ENCODE measurements at places on chromosomes 3 and 15.
A peak's percentile ranks its signal among the peaks of the same experiment; 100 is the strongest.

DNA sequence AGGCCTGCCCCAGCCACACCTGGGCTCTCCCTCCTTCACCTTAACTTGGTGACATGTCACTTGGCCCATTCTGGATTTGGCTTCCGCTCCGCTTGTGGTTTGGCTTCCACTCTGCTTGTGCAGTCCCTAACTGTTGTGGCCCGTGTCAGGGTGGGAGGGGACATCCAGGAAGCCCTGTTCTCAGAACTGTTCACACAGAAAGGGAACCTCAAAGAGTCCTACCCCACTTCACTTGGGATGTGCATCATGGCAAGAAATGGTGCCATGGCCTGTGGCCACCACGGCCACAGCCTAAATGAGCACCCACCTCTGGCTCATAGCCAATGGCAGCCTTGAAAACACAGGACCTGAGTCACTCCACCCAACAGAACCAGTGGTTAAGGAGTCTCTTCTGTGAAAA is 63.4 kb downstream of the CYP19A1 start:
- no peak for DNase-seq

DNA sequence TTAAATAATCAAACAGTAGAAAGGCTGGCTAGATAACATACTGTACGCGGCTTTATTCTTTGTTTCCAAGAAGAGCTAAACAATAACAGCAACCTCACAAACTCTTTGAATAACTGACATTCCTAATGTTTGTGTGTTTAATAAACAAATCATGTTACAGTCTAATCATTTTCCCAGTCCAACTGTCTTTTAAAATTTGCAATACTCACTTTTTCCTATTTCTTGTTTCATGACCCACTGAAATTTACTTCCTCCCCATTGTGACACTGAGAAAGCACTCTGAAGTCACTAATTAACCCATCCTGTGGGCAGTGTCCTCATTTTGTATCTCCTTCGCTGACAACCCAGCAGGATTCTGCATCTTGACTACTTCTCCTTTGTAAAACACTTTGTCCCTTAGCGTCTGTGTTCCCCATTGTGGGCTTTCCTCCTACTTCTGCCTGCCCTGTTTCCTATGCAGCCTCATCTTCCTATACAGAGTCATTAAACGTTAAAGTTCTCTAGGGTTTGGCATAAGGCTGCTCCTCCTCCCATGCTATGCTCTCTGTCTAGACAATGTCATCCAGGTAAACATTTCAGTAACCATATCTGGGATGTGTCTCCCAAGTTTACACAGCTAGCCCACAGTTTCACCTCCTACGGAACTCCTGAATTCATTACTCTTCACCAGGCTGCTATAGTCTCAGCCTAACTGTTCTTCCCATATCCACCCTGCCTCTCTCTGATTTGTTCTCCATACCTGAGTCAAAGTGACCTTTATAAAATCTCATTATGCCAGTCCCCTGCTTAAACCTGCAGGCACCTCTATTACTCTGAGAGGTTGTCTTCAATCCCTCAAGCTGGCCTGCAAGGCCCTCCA is 148.9 kb downstream of the GREM1 start:
- DNase-seq, result no peak

- no peak for DNase-seq
These were observed 280.0 kb upstream of the TRIM42 start for GRCh38 chr3:140397847-140398246.

- DNase-seq, result no peak
These were observed 213.0 kb downstream of the PTPRG start for GRCh38 chr3:61774279-61774890.

- no peak for DNase-seq
These were observed 242.1 kb upstream of the C2CD4B start for GRCh38 chr15:62407216-62407615.

GRCh38 chr15:85404918-85405866 is 24.8 kb downstream of the AKAP13 start:
- no peak for DNase-seq

- peak; percentile 95 for DNase-seq
These were observed 29.7 kb downstream of the ALG1L2 start for GRCh38 chr3:130111185-130111864.

DNA sequence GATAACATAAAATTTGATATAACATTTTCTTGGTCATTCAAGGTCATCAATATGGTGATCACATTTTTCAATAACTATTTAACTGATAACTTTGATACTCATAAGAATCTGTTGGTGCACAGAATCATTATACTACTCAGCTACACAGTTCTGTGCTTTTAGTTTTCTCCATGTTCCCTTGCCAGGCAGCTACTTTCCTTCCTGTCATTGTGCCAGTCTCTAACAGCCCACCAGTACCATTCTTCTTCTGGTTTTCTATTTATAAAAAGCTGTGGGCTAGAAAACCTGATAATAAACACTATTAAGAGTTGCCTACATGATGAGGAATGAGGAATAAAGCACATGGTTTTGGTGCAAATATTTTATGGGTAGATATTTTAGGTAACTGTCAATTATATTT is 77.6 kb downstream of the C3orf80 start:
- no peak for DNase-seq

GRCh38 chr3:16370872-16371740 is 106.1 kb downstream of the OXNAD1 start:
- DNase-seq, result no peak

DNA sequence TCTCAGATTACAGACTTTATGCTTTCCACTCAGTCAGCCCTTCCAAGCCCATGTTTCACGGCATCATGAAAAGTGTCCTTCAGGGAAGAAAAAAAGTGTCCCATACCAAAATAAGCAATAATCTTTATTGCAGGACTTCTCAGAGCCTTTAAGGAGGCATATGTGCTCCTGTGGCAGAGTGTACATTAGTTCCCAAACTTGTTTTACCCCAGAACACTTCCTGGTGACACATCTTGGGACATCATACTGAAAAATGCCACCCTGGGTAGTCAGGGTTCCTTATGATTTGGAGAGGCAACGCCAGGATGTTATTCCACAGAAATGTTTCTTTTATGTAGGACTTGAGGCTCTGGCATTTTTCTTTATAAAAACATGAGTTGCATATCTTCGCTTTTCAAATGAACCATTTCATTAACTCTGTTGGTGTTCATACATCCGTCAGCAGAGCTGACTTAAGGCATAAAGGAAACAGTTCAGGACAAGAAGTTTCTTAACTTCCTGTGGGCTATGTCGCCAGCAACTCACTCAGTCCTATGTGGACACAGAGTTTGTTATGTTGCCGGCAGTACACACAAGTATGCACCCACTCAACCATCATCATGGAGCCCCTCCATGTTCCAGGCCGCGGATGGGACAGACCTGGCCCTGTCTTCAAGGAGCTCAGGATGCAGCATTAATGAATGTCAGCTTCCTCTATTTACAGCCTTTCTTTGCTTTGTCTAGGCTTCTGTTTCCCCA is 63.8 kb downstream of the CASR start:
- DNase-seq, result no peak

DNA sequence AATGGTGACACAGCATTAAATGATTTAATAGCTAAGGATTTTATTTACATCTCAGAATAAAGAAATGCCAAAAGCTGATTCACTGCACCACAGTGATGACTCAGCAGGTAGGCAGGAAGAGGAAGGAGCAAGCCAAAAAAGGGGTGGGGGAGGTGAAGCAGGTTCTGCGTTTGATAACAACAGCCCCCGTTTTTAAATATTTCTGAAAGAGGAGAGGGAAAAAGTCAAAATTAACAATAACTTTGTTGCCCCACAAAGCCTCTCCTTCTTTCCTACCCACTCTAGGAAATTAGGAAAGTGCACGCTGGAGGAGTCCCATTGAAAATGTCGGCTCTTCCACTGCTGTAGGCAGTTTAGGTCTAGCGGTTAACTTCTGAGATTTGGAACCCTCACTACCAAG is 9.9 kb upstream of the CCDC54 start:
- peak; percentile 72 for DNase-seq

- no peak for DNase-seq
These were observed 1.5 kb downstream of the ZIC1 start for GRCh38 chr3:147410526-147411237.

- DNase-seq, result no peak
These were observed 41.4 kb downstream of the ULK4 start for GRCh38 chr3:41920406-41920965.

GRCh38 chr15:89116404-89116803 is 28.1 kb downstream of the ABHD2 start:
- DNase-seq, result no peak

DNA sequence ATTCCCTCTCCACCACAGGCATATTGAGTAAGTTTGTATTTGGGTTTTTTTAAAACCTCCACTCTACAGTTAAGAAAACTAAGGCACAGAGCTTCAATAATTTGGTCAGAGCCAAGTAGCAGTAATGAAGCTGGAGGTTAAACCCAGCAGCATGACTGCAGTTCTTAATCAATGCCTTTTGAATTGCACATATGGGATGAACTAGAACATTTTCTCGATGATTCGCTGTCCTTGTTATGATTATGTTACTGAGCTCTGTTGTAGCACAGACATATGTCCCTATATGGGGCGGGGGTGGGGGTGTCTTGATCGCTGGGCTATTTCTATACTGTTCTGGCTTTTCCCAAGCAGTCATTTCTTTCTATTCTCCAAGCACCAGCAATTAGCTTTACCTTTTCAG is 1.6 kb upstream of the CCR5 start:
- DNase-seq, result no peak

- DNase-seq, result no peak
These were observed 40.2 kb downstream of the DOCK3 start for GRCh38 chr3:50714946-50715345.

DNA sequence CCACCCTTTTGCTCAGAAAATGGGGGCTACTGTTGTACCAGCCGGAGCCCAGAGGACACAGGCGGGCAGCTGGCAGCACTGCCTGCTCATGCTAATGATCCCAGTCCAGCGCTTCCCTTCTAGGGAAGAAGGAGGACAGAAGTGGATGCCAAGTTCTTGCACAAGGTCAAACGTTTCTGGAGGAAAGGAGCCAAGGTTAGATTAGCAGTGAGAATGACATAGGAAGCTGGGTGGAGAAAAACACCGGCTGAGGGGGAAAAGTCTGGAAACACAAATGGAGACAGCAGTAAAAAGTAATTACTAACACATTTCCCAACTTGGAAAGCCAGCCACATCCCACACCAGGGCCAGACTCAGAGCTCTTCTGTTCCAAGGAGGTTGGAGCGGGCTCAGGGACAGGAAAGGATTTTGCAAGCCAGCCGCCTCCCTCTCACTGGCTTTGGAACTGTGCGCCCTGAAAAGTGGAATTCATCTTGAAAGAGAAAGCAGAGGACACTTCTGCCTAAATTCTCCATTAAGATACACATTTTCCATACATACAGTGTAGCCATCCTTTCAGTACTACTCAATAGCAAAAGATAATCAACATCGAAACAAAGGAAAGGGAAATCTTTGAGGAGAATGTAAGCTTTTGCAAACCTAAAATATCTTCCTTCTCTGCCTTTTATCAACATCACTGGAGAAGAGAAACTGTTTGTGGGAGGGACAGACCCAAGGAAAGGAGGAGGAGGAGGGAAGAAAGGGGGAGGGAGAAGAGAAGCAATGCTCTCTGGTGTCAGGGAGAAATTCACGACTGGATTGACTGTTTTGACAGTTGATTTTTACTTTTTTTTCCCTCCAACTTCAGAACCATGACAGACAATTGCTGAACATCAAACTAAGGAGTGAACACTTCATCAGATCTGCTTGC is 133.6 kb downstream of the CD47 start:
- DNase-seq, result no peak

GRCh38 chr3:50028346-50028745 is 60.4 kb upstream of the RBM5 start:
- no peak for DNase-seq

GRCh38 chr3:59601486-59601885 is 551.7 kb upstream of the CFAP20DC start:
- DNase-seq, result no peak

GRCh38 chr15:50854601-50855490 is 53.6 kb upstream of the AP4E1 start:
- DNase-seq, result no peak

DNA sequence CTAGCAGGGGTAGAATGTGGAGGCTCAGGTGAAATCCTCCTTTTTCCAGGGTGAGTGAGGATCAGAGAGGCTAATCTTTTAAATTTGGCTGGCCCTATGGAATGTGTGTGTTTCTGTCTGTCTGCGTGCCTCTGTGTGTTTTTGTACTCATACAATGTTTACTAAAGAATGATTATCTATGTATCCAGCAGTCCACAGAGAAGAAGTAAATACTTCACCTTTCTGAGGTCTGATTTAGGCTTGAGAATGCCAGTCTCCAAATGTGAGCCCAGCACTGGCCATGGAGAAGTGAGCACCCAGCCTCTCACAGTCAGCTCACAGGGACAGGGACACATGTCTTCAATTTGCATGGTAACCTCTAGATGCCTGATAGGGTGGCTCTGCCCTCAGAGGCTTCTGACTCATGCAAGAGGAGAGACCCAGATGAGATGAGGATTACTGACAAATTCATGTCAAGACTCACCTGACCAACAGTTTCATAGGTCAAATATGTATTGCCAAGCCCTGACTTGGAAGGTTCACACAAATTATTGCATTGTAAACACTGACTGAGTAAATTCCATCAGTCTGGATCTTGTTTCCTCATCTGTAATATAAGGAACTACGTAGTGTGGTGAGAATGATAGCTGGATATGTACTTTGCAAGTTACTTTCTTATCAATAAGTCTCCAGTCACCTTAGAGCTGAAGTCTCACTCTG is 31.0 kb downstream of the ENTPD3 start:
- DNase-seq, result no peak

DNA sequence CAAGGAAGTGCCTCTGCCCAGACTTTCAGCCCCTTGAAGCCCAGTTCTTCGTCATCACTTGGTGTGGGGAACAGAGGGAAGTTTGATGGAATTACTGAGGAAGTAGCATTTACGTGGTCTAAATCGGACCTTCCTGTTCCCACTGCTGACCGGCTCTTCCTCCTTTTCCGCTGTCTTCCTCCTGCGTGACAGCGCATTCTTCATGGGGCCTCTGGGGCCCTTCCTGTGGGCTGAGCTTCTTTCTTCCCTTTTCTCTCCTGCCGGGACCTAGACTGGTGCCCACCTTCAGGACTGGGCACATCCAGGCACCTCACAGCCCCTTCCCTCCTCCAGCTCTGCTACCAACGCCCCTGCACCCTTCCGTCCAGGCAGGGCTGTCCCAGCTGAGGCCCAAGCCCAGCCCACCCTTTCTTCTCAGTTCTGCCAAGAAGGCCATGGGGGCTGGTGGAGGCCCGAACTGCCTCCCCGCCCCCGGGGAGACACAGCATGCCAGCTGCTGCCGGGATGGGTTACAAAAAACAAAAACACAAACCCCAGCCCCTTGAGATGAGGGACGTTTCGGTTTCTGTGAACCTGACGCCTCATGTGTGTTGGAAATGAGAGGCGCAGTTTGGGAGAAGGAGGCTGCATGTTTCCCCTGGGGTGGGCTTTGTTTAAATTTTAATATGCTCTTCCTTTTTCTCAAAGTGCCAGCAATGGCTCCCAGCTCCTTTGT is 19.1 kb downstream of the ZNF710 start:
- DNase-seq, result no peak

- DNase-seq, result peak; percentile 35
These were observed 90.9 kb downstream of the SAMMSON start for GRCh38 chr3:70090322-70090913.

GRCh38 chr3:29731050-29731449 is 450.2 kb downstream of the RBMS3 start:
- no peak for DNase-seq
